Neural crest cell (in vitro differentiated cells): ENCODE measurements at places on chromosomes 3 and 15.

GRCh38 chr3:150497956-150498355 lies 48.3 kb downstream of the SERP1 start:
- no peak for DNase-seq

- DNase-seq: no peak
Observed at GRCh38 chr3:134697830-134698689, 47.2 kb upstream of the KY start.

- DNase-seq: no peak
Observed at GRCh38 chr3:86815880-86816279, 175.1 kb downstream of the VGLL3 start.

GRCh38 chr3:149501524-149501923 lies 27.0 kb downstream of the TM4SF4 start:
- no peak for DNase-seq

DNA sequence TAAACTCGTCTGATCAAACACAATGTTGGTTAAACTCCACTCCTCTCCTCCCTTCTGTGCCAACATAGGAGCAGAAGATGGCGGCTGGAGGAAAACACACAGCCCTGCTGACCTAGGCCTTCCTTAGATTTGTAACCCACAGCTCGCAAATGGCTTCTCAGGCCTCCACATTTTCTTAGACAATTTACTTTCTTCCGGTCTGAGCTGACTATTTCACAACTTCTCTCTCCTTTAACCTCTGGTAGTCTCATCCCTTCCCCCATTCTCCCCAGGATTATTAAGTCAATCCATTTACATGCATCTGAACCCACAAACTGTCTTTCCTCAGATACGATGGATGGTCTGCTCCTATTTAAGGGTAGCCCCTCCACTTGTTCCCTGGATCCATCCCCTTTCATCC lies 25.7 kb upstream of the ULK4 start:
- DNase-seq: no peak

GRCh38 chr15:61115241-61115640 lies 113.9 kb downstream of the RORA start:
- DNase-seq: no peak

GRCh38 chr15:63891079-63891767 lies 57.5 kb upstream of the HERC1 start:
- peak; percentile 90 for DNase-seq

DNA sequence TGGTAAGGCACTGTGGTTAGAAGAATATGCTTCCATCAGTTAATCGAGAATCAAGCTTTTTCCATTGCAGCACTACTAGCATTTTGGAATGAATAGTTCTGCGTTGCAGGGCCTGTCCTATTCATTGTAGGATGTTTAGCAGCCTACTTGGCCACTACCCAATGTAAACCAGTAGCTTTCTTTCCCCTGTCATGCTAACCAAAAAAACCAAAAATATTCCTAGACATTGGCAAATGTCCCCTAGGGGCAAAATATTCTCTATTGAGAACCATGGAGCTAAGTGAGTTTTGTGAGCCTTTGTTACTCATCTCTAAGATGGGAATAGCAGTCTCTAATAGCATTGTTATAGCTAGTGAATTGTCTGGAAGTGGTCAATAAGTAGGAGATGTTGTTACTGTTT lies 187.2 kb downstream of the CADPS start:
- DNase-seq: no peak

DNA sequence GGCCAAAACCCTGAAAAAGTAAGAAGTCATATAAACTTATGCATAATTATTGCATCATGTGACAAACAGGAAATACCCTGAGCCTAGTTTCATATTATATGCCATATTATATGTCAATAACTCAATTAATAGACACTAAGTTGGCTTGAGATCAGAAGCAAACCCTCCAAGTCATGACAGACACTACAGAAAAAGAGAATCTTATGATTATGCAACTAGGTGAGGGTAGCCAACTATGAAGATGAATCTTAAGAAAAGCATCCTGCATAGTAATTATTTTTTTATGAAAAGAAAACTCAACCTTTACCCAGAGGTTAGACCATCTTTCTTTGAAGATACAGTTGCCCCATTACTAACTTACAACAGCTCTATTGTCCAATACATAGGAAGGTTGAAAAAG lies 192.4 kb upstream of the VEPH1 start:
- DNase-seq: no peak

DNA sequence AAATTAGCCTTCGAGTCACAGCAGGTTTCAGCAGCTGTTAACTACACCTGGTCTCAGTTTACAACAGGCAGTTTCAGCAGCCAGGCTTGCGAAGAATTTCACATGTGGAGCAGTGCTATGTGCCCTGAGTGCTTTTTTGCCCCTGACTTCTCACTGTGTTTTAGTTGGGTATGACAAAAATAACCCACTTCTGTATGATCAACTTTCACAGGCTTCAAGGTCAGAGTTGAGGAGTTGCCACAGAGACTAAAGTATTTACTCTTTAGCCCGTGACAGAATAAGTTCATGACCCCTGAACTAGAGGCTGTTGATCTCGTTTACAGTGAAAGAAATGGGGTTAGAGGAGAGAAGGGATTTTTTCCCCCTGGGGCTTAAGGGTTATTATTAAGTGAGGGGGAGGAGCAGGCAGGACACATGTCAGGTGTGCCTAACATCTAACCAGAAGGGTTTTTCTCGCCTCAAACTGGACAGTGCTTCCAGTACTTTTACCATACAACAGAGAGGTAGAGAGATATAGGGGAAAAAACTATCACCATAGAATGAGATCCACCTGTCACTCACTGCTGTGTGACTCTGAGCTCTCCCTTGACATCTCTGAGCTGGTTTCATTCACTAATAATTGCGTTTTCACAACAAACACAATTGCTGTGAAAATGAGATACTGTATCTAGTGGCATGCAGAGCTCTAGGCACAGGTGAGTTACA lies 14.0 kb upstream of the TOPBP1 start:
- no peak for DNase-seq

DNA sequence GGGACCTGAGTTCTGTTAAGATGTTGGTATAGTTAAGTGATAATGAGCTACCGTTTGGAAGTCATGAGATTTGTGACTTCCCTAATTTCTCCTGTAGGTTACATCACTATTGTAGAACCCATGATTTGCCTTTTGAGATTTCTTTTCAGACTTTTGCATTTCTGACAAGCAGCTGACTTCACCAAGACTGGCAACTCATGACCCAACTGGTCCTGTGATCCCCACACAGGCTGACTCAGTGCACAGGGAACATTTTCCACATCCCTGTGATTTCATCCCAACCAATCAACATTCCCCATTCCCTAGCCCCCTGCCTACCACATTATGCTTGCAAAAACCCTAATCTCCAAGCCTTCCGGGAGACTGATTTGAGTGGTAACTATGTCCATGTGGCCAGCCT lies 242.1 kb upstream of the PDZRN3 start:
- DNase-seq: no peak

GRCh38 chr3:196399485-196399945 lies 32.7 kb downstream of the UBXN7 start:
- no peak for DNase-seq

DNA sequence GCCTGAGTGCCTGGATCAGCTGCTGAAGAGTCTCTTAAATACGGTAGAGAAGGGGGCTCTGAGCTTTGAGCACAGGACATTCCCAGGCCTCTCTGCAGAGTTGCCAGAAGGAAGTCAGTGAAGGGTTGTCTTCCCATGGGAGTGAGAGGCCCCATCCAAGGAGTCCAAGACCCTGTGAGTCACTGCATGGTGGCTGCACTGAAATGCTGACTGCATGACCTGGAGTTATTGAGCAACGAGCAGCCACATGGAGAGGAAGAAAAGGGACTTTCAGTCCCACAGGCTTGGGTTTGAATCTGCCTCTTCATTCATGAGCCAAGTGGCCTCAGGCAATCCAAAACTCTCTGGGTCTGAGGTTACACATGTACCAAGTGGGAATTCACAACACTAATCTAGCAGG lies 69.6 kb upstream of the RASGRF1 start:
- DNase-seq: no peak

DNA sequence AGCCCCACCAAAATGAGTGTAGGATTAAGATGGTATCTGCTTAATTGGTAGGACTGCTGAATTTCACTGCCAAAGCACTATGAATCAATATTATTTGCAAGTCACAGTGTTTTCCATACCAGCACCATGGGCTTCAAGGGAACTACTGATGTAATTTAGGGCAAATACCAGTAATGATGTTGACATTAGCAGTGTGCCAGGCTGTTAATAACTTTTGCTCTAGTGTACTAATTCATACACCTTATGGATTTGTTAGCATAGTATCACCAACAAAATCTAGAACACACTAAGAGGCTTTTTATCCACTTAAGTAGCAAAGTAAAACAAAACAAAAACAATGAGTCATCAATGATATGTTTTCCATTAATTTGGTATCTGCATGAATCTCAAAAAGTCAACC lies 888.2 kb downstream of the CADM2 start:
- DNase-seq: no peak

- DNase-seq: no peak
Observed at GRCh38 chr15:100803171-100803440, 76.5 kb upstream of the ALDH1A3 start.

GRCh38 chr15:94478763-94479162 lies 247.4 kb downstream of the MCTP2 start:
- no peak for DNase-seq

- no peak for DNase-seq
Observed at GRCh38 chr3:107189158-107189791, 188.0 kb upstream of the CCDC54 start.

GRCh38 chr15:84828086-84828908 lies 11.1 kb downstream of the ALPK3 start:
- no peak for DNase-seq

- DNase-seq: no peak
Observed at GRCh38 chr3:148379763-148380382, 317.8 kb upstream of the AGTR1 start.

- no peak for DNase-seq
Observed at GRCh38 chr15:70375006-70375431, 277.3 kb upstream of the TLE3 start.

DNA sequence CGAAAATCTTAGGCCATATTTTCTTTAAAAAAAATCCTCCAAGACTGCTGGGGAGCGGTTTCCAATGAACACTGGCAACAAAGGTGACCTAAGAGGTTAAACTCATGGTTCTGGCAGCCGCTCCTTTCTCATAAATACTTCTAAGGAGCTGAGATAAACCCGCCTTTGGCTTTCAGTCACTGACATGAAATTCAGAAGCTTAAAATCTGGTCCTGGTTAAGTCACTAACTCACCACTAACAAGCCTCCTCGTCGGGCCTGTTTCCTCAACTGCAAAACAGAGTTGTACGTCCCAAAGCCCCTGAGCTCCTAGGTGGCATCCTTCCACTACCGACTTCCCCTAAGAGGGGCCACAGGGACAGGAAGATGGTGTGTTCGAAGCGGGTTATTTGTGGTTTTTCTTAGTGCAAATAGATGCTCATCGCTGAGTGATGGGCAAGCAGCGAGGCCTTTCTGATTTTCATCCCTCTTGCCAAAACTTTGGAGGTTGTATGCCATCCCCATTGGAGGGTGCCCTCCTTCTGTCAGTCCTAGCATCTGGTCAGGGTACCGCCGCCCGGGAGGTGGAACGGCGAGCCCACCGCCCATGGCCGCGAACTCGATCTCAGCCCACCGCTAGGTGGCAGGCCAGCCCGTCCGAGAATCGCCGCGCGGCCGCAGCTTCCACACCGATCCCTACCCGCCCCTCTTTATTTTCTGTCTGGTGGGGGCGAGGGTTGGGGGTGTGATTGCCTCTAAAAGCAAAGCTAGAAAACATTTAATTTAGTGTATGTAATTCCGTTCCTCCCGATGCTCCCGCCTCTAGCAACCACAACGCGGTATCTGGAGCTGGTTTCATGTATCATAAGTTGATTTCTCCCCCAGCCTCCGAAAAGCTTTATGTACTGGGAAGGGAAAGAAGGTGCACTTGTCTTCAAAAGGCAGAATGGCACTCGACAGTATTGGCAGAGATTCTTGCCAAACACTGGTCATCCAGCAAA lies 4.6 kb downstream of the BCL6 start:
- DNase-seq: peak; percentile 75

GRCh38 chr3:16484216-16484615 lies 29.3 kb downstream of the RFTN1 start:
- DNase-seq: no peak

DNA sequence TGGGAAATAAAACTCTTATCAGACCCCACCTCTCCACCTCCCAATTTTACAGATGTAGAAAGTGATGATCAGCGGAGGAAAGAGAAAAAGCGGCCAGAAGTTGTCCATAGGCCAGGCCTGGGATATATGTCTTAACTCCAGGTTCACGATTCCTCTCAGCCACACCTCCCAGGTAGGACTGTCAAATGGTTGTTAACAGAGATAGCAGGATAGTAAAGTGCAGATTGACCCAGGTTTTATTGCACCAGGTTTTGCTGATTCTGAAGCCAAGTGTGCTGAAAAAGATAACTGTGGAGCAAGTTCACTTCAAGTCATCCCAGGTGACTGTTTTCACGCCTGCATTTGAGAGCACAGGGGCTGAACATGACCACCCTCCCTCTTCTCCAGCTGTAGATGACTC lies 36.1 kb downstream of the LSM3 start:
- DNase-seq: no peak

DNA sequence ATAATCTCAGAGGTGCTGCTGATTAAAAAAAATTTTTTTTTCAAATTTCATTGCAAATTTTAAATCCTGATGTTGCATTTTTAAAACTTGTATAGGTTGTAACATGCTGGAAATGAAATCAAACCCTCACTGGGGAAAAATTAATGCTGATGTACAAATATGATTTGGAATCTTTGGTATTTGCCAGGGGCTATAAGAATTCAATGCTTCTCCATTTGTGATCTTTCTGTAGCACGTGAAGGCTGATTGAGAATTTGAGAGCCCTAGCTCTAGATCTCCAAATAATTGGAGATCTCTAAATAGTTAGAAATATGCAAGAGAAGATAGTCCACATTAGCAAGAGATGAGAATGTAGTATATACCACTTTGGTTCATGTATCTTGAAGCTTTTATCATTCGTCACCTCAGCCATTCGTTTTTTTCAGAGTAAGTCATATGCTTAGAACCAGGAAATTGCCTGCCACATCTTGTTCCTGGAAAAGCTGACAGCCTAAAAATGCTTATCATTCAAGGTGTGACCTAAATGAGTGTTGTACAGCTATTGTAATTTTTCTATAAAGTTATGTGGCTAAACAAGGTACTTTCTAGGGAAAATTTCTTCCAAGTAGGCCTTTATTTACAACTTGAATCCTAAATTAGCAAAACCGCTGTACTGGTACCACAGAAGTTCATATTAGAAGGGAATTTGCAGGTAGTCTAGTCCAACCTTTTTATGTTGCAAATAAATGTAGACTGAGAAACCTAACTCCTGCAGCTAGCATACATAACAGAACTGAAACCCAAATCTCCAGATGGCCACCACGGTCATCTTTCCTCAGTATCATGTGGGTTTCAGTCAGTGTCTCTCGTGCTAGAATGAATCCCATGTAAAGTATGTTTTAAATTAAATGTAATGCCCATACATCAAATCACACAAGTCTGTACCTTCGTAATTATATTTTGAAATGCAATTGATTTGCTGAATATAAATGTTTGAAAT lies 48.5 kb downstream of the FNDC3B start:
- DNase-seq: no peak

DNA sequence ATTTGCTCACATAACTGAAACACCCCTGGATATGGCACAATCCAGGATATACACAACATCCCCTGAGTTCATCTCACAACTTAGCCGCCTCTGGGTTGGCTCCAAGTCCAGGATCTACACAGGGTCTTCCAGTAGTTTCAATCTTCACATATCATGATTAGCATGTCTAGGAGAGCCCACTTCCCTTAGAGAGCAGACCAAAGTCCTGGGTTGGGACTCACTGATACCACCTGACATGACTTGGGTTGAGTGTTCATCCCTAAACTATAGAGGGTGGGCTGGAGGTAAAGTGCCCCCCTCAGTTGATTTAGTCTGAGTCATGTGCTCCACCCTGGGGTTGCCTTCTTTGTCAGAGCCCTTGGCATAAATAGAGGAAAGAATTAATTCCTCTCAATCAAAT lies 493.6 kb upstream of the PPP2R3A start:
- DNase-seq: no peak
